SHP77 treated with DMSO at 0.1 percent for 48 hours (cell line): ENCODE measurements at places on chromosomes 2 and 18.

DNA sequence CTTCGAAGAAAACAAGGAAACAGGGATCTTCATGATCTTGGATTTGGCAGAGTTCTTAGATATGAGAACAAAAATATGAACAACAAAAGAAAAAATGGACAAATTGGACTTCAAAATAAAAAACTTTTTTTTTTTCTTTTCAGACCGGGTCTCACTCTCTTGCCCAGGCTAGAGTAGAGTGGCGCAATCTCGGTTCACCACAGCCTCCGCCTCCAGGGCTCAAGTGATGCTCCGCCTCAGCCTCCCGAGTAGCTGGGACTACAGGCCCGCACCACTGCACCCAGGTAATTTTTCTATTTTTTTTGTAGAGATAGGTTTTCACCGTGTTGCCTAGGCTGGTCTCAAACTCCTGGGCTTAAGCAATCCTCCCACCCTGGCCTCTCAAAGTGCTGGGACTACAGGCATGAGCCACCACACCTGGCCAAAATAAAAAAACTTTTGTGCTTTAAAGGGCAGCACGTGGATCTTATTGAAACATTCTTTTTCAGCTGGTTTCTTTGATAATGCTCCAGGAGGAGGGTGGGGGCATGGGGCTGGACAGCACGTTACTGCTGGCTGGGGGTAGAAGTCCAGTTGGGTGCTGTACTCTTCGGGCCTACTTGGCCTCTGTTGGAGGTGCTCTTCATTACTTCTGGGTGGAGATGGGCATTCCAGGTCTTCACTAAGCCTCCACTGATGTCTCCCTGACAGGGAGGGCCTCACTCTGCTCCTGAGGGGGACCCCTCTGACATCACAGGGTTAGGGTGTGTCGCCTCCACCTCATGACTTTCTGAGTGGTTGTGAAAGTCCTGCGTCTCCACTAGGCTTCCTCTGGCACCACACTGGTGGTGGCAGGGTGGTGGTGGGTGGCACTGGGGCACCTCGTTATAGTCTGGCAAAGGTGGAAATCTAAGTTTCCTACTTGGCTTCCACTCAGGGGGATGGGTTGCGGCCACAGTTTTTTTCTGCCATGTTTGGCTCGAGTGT, 150.5 kb upstream of the XPO1 start:
- DNase-seq, result no peak

GRCh38 chr2:118246726-118247125, 158.5 kb downstream of the INSIG2 start:
- DNase-seq, result no peak

- no peak for DNase-seq
Observed at GRCh38 chr18:57942493-57942892, 101.5 kb upstream of the NEDD4L start.

DNA sequence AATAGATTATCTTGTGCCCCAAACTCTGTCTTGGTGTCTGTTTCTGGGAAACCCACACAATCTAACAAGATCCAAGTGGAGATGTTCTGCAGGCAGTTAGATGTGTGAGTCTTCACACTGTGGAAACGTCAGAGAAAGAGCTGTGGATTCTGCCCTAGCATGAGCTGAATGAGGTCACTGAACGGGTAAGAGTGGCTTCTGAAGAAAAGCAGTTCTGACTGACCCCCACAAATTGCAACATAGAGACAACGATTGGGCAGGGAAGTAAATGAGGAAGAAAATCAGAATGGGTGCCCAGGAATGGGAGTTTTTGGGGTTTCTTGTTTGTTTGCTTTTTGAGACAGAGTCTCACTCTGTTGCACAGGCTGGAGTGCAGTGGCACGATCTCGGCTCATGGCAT, 12.9 kb upstream of the RPL37A start:
- DNase-seq, result no peak

- no peak for DNase-seq
Observed at GRCh38 chr18:3425446-3425845, 24.5 kb upstream of the TGIF1 start.

GRCh38 chr2:235952714-235953113, 215.5 kb downstream of the GBX2 start:
- no peak for DNase-seq

- no peak for DNase-seq
Observed at GRCh38 chr2:136207030-136207623, 89.2 kb upstream of the CXCR4 start.

DNA sequence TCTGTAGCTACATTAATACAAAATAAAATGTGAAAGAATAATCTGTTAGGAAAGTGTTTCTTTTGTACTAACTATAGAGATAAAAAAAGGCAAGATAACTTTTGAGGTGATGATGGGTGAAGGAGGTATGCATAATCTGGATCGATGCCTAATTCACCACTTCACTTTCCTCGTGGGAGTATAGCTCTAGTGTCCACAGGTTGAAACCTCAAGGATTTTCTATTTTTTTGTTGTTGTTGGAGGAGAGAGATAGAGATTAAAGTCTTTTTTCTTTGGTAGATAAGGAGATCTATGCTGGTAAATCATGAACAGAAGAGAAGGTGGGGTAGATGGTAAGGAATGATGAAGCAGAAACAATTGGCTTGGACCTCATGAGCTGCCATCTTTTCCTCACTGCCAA, 635.3 kb upstream of the ZEB2 start:
- no peak for DNase-seq

GRCh38 chr2:179248024-179248348, 16.6 kb downstream of the SESTD1 start:
- no peak for DNase-seq

GRCh38 chr18:79874553-79875530, 76.6 kb downstream of the SLC66A2 start:
- no peak for DNase-seq

- no peak for DNase-seq
Observed at GRCh38 chr2:187782301-187782700, 228.1 kb upstream of the TFPI start.
